ENCODE measurements at places on chromosomes 6 and 20. TPM values are rescaled to one million over a fixed set of nuclear protein-coding genes. Genes with fewer than 3 reads are reported as not detected.

DNA sequence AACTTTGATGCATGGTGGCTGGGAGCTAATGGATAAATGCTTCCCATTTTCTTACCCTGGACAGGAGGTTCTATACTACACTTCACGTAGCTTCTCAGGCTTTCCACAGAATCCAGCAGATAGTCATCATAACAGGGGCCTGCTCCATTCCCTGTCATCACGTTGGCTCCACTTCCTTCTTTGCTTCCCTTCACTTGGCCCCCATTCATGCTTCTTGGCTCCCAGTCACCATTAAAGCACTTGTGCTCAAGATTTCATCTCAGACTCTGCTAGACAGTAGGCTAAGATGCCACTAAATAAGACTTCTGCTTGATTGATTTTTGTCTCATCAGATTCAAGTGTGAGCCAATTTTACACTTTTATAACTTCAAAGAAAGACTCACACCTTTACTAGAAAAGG is 134.5 kb upstream of the ENPP5 start:
- DNase-seq = no peak

GRCh38 chr6:113377362-113377942 is 479.7 kb upstream of the MARCKS start:
- no peak for DNase-seq

- no peak for DNase-seq
Observed at GRCh38 chr6:107716688-107717089, 107.4 kb downstream of the SCML4 start.

DNA sequence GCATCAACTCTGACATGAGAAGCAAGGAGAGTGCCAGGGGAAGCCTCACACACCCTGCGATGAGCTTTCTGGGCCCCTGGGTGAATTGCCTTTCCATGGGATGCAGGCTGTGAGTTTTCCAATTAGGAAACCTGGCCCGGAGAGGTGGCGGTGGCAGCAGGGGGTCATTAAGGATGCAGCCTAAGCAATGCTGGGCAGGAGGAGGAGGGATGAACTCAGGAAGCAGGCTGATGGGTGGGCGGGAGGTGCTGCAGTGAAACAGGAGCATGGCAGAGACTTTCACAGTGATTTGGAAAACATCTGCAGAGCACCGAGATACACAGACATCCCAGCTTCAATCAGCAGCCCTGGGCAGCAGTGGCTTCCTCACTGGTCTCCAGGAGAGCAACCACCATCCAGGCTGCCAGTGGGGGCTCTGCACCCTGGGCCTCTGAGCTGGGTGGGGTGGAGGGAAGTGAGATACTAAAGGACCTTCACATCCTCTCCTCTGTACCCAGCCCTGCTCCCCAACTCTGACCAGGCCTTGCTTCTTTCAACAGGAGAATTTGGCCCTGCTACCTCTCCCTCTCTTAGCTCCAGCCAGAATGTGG is 44.9 kb downstream of the LRFN2 start:
- DNase-seq = no peak

The FIG4 gene
- 10.3 TPM for total RNA-seq

The MPIG6B gene
- not detected for total RNA-seq

The ELOVL2 gene
- 65.4 TPM for total RNA-seq

- no peak for DNase-seq
Observed at GRCh38 chr6:148271711-148272439, 70.8 kb upstream of the SASH1 start.

Data from HepG2 (cell line).